Fibroblast of the aortic adventitia (primary cell): ENCODE measurements at places on chromosomes 3 and 15. TPM values are rescaled to one million over a fixed set of nuclear protein-coding genes. Genes with fewer than 3 reads are reported as not detected.
A peak's percentile ranks its signal among the peaks of the same experiment; 100 is the strongest.

DNA sequence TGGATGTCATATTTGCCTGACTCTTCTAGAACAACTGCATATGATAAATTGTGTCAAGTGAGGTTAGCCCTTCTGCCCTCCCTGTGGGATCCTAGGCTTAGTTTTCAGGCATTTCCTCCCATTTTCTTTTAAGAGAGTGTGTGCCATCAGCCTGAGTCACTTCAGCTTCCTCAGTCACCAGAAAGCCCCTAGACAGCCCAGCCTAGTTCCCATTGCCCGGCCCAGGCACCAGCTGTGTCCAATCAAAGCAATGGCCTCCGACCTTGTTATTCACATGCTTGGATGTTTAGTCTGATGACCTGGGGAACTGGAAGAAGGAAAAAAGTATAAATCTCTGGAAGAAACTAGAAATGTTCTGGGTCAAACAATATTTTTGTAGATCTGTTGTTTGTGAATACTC lies 221.9 kb upstream of the LRIG1 start:
- DNase-seq = peak; percentile 84

- no peak for DNase-seq
These were observed 271.5 kb downstream of the XXYLT1 start for GRCh38 chr3:194999491-194999890.

Gene CLDN1
- 0.18 and 1.3 TPM in 2 replicates for total RNA-seq

Gene HRG
- total RNA-seq = not detected in 2 replicates

Gene FAM174B
- 2.2 and 5.5 TPM in 2 replicates for total RNA-seq

GRCh38 chr15:26023691-26024090 lies 160.6 kb upstream of the ATP10A start:
- no peak for DNase-seq

Gene SLCO2A1
- under 0.01 and 0.16 TPM in 2 replicates for total RNA-seq

GRCh38 chr15:94587113-94587512 lies 355.8 kb downstream of the MCTP2 start:
- no peak for DNase-seq

Gene CFAP91
- 0.81 and 0.98 TPM in 2 replicates for total RNA-seq

GRCh38 chr15:52463638-52464037 lies 65.0 kb downstream of the MYO5A start:
- peak; percentile 45 for DNase-seq

DNA sequence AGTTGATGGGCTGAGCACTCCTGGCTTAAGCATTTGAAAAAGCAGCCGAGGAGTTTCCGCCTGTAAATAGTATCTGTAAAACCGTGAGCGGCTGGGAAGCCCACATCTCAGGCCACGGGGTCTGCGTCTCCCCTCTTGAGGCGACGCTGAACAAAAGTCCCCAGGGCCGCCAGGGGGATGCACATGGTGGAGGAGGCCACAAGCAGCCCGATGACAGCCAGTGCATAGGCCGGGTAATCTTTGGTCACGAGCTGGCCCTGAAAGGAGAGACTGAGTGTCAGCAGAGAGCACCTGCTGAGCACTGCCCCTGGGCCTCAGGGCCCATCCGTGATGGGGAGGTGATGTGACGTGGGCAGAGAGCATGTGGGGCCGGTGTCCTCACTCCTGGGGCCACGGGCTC lies 37.5 kb downstream of the SLC6A20 start:
- DNase-seq = no peak

GRCh38 chr3:50587806-50588758 lies 18.8 kb downstream of the HEMK1 start:
- no peak for DNase-seq

Gene CXCR6
- not detected in 2 replicates for total RNA-seq

GRCh38 chr15:59436774-59437141 lies 1.2 kb upstream of the FAM81A start:
- DNase-seq = peak; percentile 19

- peak; percentile 59 for DNase-seq
These were observed 7.5 kb downstream of the HDGFL3 start for GRCh38 chr15:83200162-83200561.

Gene FBXW12
- 0.27 TPM in 1 of 2 replicates, not detected in the other for total RNA-seq

- DNase-seq = peak; percentile 84
These were observed 83.7 kb downstream of the CMSS1 start for GRCh38 chr3:99901200-99901926.

GRCh38 chr3:145817870-145818483 lies 343.0 kb downstream of the PLOD2 start:
- no peak for DNase-seq

- DNase-seq = no peak
These were observed 4.0 kb upstream of the ITPKA start for GRCh38 chr15:41489641-41490040.

- peak; percentile 89 for DNase-seq
These were observed 15.7 kb downstream of the LIPC start for GRCh38 chr15:58447271-58448010.

Gene NOX5
- 0.08 and 0.27 TPM in 2 replicates for total RNA-seq

Gene SRGAP3
- 4.6 and 6.1 TPM in 2 replicates for total RNA-seq

DNA sequence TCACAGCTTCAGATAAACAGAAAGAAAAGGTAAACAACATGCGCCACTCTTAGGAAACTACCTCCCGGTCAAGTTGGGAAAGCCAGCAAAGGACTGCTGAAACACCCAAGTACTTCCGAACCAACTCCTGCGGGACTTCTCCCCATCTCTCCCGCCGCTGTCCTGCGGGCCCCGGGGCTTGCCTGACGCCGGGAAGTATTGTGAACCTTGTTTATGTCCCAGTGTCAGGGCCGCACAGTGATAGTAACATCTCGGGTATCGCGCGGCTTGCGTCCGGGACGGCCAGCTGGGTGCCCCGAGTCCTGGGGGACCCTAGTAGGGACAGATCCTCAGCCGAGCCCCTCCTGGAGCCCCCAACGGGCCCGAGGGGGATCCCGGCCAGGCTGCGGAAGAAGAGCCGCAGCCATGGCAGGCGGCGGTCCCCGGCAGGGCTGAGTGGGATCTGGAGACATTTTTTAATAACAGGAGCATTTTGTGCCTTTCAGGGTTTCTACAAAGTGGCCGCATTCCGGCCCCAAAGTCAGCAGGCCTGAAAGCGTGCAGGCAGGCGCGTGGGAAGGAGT lies 756 bp downstream of the CLPX start:
- peak; percentile 44 for DNase-seq

DNA sequence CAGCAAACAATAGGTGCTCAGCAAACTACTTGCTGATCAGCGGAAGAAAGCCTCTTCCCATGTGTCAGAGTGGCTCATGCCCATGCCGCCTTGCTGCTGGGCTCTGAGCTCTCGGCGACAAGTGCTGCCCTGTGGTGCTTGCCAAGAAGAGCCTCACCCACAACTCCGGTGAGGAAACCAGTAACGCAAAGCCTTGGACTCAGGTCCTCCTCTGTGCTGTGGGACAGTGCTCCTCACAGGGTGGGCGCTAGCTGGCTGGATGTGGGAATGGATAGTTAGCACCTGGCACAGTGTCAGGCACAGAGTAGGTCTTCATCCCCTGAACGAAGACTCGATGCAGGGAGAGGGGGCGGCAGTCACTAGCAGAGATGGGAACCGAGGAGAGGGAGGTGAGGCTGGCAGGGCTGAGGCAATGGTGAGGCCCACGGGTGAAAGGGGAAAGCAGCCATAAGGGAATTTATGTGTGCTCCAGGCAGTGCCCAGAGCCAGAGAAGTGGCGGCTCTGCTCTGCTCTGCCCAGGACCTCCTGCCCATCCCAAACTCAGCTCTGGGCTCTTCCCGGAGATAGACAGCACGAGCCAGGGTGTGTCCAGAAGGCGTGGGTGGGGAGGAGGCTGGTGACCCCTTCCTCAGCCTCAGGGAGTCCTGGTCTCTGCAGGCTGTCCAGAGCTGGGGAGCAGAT lies 55.7 kb downstream of the IQSEC1 start:
- DNase-seq = no peak
